Testis (tissue), 5 donors: ENCODE measurements at places on chromosomes 3 and 15. TPM values are rescaled to one million over a fixed set of nuclear protein-coding genes. Genes with fewer than 3 reads are reported as not detected.

Gene KNG1
- 0.31 TPM for total RNA-seq

Gene FRMD4B
- total RNA-seq, result 13.7 TPM

Gene CACNA1D
- 39.0 TPM for total RNA-seq

Gene CKMT1B
- 0.56 TPM for total RNA-seq

DNA sequence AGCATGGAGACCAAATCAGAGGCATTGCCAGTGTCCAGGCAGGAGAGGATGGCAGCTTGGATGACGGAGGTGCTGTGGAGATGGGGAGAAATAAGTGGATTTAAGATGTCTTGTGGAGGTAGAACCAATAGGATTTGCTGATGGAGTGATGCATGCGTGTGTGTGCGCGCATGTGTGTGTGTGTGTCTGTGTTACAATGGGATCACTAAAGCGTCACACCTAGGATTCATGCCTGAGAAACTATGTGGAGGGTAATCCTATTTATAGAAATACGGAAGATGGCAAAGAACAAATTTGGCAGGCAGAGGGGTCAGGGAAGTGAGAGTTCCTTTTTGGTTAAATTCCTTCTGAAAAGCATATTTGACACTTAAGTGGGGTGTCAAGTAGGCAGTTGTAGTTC lies 64.8 kb upstream of the ARL8B start:
- H3K27ac ChIP-seq, result no peak overlapping the region
- no peaks in the 10 kb centered on the region for H3K27me3 ChIP-seq
- DNase-seq, result no peak
- no peaks in the 10 kb centered on the region for H3K4me1 ChIP-seq

GRCh38 chr15:88258093-88258641 lies 1.6 kb upstream of the NTRK3 start:
- peak; percentile 79 for DNase-seq
- H3K4me1 ChIP-seq, result peaks cover 9% of the 10 kb centered on the region
- no peak overlapping the region for H3K4me3 ChIP-seq
- H3K27me3 ChIP-seq, result no peaks in the 10 kb centered on the region
- H3K36me3 ChIP-seq, result no peaks in the 10 kb centered on the region

GRCh38 chr15:41870689-41871081 lies 23.2 kb downstream of the SPTBN5 start:
- H3K27ac ChIP-seq, result no peak overlapping the region
- no peaks in the 10 kb centered on the region for H3K36me3 ChIP-seq
- DNase-seq, result no peak
- no peaks in the 10 kb centered on the region for H3K4me1 ChIP-seq
- no peak overlapping the region for H3K4me3 ChIP-seq

DNA sequence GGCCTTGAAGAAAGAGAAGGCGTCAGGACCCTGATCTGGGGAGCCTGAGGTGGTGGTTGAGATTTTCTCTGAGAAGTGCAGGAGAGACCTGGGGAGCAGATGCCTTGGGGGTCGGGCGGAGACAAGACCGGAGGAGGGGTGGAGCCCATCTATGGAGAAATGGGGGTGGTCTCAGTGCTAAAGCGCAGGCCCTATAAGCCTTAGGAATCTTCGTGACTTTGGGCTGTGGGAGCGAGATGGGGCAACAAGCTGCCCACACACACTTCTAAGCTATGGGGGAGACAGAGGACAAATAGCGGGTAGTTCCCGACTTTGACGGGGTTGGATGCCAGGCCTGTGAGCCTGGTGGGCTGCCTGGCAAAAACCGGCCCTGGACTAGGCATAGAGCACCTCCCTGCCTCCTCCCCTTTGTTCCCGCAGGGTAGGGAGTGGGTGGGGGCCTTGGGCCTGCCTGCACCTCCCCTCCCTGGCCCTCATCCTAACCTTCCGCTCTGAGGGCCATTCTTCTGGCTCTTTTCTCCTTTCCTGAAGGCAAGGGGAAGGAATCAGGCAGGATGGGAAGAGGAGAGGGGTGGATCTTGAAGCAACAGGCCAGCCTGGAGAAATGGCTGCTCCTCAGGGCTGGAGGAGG lies 880 bp downstream of the NISCH start:
- H3K27me3 ChIP-seq, result no peaks in the 10 kb centered on the region
- H3K27ac ChIP-seq, result peak overlapping the region; percentile 96
- peak overlapping the region; percentile 98 for H3K4me3 ChIP-seq
- DNase-seq, result peak; percentile 59

- H3K27me3 ChIP-seq, result no peaks in the 10 kb centered on the region
- H3K27ac ChIP-seq, result no peak overlapping the region
- DNase-seq, result no peak
- no peaks in the 10 kb centered on the region for H3K4me1 ChIP-seq
Observed at GRCh38 chr3:195093731-195094130, 177.2 kb downstream of the XXYLT1 start.

DNA sequence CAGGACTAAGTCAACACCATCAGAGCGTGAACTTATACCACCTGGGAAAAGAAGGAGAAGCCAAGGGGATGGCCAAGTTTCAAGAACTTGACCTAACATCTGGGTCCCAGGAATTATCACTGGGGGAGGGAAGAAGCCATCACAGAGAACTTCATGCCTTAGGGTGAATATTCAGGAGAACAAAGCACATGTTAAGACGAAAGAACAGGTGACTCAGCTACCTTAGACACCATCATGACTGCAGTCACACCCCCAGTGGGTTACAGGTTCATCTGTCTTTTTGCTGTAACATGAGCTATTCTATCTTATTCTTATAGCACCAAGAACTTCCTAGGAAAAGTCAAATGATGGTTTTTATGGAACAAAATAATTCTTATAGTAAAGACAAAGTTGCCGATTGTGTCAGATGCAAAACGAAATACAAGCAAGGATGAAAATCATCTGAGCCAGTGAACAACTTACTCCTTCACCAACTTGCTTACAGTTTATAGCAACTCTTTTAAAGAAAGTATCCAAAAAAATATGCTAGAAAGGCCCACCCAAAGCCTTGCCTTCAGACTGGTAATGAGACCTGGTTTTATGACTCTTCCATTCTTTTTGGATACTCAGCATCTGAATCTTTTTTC lies 72.0 kb downstream of the TPRA1 start:
- no peaks in the 10 kb centered on the region for H3K4me1 ChIP-seq
- H3K27me3 ChIP-seq, result no peaks in the 10 kb centered on the region
- no peaks in the 10 kb centered on the region for H3K36me3 ChIP-seq
- no peak overlapping the region for H3K4me3 ChIP-seq

DNA sequence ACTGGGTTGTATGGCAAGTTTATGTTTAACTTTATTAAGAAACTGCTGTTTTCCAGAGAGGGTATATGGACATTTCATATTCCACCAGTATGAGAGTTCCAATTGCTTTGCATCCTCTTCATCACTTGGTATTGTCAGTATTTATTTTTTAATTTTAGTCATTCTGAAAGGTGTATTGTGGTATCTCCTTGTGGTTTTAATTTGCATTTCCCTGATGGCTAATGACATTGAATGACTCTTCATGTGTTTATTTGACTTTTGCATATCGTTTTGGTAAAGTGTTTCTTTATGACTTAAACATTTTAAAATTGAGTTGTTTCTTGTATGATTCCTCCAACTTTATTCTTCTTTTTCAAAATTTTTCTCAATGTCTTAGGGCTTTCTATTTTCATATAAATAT lies 44.4 kb downstream of the IL1RAP start:
- H3K27ac ChIP-seq, result no peak overlapping the region
- H3K27me3 ChIP-seq, result no peaks in the 10 kb centered on the region
- H3K36me3 ChIP-seq, result no peaks in the 10 kb centered on the region
- DNase-seq, result no peak
- H3K4me3 ChIP-seq, result no peak overlapping the region
- no peaks in the 10 kb centered on the region for H3K4me1 ChIP-seq

DNA sequence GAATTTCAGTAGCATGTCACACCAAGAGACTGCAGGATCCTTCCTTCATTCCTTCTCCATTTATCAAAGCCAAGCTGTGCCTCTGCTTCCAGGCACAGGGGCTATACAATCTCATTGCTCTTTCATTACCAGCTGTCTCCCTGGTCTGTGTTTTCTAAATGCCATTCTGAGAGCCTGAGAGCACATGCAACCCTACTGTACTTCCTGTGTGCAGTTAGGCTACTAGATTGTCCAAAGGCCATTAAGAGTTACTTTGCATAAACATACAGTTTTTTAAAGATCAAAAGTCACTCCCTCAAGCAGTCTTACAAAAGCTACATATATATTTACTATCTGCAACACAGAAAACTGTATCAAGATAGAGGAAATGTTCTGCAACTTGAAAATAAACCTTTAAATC lies 110.1 kb downstream of the CFAP44 start:
- no peak overlapping the region for H3K27ac ChIP-seq
- H3K4me3 ChIP-seq, result no peak overlapping the region
- no peak for DNase-seq
- no peaks in the 10 kb centered on the region for H3K27me3 ChIP-seq
- no peaks in the 10 kb centered on the region for H3K4me1 ChIP-seq
